ENCODE measurements at places on chromosomes 12 and 14. TPM values are rescaled to one million over a fixed set of nuclear protein-coding genes. Genes with fewer than 3 reads are reported as not detected.

GRCh38 chr12:112325622-112326207 is 56.5 kb downstream of the HECTD4 start:
- no peak for DNase-seq

DNA sequence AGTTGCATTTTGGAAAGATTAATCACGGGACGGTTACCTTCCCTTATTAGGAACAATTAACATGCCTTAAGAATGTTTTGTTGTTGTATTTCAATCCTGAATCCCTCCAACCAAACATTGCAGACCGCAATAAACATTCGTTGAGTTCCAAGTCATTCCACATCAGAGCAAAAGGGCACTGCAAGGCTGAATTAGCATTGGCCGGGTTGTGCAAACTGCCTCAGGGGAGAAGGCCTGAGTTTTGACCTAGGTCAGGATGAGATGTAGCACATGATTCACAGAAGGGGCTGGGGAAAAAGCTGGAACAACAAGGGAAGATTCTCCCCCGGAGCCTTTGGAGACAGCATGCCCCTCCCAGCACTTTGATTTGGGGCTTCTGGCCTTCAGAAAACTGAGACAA is 82.1 kb upstream of the BDKRB2 start:
- no peak for DNase-seq

The RPGRIP1 gene
- total RNA-seq, result 0.28 TPM

The CORO1C gene
- total RNA-seq, result 115 TPM

- DNase-seq, result no peak
Observed at GRCh38 chr12:22206111-22206728, 128.3 kb downstream of the ST8SIA1 start.

DNA sequence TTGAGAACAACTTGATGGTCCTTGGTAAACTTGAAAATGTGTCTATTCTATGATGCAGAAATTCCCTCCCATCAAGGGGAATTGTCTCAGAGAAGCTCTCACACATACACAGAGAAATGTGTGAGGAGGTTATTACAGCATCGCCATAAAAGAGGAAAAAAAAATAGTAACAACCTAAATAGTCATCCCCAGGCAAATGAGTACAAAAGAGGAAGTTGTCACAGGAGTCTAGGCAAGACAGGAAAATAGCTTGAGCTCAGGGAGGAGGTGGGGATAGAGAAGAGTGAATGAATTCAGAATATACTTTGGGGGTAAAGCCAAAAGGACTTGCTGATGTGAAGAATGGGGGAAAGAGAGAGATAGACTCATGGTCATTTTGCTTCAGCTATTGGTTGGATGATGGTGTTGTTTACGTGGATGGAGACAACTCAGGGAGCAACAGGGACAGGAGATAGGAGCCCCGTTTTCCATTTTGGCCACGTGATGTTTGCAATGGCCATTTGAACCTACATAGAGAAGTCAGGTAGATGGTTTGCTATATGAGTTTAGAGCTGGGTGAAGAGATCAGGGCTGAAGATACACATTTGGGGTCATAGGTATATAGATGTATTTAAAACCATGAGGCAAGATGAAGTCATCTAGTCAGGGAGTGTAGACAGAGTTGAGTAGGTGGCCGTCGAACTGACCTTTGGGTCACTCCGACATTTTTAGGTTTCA is 20.3 kb downstream of the LRRC74A start:
- DNase-seq, result no peak

DNA sequence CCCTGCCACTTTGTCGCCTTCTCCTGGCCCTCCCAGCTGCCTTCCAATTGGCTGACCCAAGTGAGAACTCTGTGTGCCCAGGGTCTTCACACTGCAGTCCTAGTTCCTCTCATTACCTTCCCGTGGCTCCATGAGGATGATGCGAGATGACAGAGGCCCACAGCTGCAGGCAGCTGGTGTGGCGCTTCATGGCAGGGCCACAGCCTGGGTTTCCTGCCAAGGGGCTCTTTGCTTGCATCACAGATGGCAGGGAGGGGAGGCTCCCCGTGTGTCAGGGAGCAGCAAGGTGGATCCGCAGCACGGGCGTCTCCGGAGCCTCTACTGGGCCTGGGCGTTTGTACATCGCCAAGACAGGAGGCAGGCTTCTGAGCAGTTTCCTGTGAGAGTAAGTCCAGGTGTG is 28.9 kb downstream of the DEGS2 start:
- DNase-seq, result no peak

DNA sequence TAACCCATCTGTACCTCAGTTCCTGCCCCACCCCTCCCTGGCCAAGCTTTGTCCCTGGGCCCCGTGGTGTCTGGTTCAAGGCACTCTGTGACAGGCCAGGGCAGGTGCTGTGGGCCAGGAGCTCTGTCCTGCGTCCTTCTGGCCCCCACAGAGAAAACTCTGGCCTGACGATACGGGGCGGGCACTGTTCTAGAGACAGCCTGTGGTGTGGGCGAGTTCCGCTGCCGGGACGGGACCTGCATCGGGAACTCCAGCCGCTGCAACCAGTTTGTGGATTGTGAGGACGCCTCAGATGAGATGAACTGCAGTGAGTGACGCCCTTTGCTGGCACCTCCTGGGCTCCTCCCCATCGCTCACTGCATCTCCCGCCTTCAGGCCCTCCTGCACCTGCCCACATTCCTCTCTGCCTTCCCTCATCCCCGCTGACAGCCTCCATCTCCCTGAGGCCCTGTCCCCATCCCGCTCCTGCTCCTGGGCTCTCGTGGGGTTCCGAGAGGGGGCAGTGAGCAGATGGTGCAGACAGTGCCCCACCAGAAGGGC is 22.8 kb upstream of the NXPH4 start:
- DNase-seq, result no peak

DNA sequence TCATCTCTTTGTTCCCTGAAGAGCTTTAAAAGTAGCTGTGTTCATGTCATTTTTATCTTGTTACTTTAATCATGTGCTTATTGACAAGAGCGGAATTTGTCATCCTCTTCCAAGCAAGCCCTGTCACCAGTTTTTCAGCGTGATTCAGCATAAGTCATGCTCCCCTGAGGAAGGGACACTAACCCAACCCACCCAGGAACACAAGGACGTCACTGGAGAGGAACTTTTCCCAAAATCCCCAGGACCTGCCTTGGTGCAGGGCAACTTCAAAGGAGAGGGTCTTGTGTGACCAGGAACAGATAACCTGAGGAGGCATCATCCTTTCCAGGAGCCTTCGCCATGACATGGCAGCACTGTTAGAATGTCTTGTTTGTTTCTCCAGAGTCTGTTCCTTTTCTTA is 107.1 kb upstream of the DIO3 start:
- no peak for DNase-seq

DNA sequence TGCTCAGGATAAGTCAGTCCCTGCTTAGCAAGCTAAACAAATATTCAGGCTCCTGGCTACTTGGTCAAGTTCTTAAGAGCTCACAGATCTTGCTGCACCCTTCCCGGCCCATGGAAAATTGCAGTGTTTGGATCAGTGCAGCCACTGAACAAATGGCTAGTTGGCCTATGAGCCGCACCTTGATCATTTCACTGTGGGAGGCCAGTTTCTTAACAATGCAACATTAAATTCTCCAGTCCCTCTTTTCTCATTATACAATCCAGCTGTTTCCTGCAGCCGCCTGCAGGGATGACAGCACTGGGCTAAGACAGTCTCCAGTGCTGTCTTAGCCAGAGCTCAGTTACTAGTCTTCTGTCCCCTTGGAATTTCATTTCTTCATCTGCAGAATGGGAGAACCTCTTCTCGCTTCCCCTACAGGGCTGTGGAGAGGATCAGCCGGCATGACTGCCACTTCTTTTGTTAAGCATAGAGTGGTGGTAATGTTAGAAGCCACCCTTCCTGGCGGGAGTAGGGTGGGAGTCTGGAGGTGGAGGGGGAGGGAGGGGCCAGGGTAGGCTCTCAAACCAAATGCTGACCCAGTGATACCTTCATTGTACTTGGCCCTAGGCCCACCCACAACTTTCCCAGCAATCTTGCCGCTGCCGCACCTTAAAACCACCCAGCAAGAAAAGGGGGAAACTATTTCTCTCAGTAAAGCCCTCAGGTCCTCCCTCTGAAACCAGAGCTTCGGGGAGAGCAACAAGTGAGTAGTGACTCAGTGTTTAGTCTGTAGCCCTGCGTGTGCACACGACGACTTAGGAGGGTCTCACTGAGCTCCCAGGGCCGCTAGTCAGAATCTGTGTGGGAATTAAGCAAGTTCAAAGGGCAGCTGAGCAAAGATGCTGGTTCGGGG is 145.7 kb downstream of the NUAK1 start:
- no peak for DNase-seq

The CSRP2 gene
- total RNA-seq, result 20.0 TPM

The DPY19L2 gene
- 6.1 TPM for total RNA-seq

- no peak for DNase-seq
Observed at GRCh38 chr12:128007250-128007649, 259.7 kb upstream of the TMEM132C start.

The NRXN3 gene
- 0.36 TPM for total RNA-seq

The GPD1 gene
- total RNA-seq, result 2,252 TPM

DNA sequence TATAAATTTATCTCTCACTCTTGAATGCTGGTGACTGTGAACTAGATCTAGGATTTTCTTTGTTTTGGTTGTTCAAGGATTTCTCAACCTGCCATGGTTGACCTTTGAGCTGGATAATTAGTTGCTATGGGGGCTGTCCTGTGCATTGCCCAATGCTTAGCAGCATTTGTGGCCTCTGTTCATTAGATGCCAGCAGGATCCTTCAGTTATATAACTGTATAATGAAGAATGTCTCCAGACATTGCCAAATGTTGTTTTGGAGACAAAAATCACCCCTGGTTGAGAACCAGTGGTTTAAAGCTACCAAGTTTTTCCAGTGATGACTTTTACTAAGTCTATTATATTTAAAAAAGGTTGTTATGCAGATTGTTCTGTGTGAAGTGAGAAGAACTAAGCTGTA is 147.9 kb upstream of the STXBP6 start:
- DNase-seq, result no peak

DNA sequence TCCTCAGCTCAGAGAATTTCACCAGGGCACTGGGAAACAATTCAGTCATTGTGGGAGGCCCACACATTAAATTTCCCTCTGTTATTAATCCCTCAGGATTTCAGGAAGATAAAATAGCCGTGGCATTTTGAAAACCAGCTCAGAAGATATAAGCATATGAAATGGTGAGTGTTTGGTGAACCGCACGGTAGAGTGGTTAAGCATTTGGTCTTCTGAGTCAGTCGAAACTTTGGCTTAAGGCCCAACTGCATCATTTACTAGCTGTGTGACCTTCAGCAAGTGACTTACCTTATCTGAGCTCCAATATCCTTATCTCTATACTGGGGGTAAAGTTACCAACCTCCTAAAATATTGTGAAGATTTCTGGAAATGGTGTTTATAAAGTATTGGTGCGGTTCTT is 5.2 kb upstream of the VRK1 start:
- no peak for DNase-seq

The TNS2 gene
- total RNA-seq, result 188 TPM

DNA sequence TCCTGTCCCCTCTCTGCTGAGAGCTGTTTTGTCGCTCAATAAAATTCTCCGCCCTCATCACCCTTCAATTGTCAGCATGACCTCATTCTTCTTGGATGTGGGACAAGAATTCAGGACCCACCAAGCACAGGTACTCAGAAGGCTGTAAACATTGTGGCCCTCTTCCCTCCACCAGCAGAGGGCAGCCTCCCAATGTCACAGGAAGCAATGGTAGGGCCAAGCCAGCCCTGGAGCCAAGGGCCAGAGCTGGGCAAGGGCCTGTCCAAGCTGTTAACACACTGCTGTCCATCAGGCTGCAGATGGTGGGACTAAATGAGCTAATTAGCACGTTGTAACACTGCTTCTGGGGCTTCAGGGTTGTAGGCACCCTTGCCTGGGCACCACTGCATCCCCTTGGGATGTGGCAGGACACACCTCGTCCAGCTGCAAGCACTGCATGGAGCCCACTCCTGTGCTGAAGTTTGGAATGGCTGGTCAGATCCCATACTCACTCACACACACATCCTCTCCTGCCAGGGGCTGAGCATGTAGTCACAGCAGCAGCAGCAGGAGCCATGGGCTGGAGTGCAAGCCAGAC is 62.7 kb upstream of the HECTD1 start:
- DNase-seq, result no peak

DNA sequence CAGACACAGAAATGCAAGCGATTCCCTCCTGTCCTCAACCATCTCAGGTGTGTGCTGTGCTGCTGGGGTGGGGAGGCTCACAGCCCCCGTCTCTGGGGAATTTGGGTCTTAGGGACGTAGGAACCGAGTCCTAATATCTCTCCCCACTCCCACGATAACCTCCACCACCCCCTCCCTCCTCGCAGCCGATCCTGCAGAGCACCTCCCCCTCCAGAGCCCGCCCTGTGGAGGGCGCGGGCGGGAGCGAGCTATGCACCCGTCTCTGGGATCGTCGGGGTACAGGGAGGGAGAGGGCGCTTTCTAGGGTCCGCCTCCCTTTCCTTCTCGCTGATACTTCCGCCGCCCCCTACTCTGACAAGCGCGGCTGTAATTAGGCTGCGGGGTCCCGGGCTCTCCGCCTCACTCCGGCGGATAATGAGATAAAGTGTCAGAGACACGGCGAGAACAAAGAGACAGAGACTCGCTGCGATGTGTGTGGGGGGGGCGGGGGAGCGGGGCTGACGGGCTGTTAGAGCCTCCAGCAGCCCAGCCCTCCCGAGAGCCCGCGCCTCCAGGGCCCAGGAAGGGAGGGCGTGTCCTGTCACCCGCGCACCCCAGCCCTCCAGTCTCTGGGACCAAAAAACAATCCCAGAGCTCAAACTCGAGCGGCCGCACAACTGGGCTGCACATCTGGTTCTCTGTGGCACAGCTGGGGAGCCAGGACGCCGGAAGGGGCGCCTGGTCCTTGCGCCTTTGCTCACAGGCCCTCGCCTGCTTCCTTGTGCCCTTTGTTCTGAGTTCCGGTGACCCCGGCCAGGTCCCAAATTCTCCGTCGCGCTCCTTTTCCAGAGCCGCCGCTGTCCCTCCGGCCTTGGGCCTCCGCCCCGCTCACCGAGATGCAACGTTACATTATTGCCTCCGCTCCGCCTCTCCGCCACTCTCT is 8.7 kb downstream of the SHMT2 start:
- DNase-seq, result no peak

GRCh38 chr12:46264057-46264456 is 4.8 kb downstream of the SLC38A1 start:
- no peak for DNase-seq

DNA sequence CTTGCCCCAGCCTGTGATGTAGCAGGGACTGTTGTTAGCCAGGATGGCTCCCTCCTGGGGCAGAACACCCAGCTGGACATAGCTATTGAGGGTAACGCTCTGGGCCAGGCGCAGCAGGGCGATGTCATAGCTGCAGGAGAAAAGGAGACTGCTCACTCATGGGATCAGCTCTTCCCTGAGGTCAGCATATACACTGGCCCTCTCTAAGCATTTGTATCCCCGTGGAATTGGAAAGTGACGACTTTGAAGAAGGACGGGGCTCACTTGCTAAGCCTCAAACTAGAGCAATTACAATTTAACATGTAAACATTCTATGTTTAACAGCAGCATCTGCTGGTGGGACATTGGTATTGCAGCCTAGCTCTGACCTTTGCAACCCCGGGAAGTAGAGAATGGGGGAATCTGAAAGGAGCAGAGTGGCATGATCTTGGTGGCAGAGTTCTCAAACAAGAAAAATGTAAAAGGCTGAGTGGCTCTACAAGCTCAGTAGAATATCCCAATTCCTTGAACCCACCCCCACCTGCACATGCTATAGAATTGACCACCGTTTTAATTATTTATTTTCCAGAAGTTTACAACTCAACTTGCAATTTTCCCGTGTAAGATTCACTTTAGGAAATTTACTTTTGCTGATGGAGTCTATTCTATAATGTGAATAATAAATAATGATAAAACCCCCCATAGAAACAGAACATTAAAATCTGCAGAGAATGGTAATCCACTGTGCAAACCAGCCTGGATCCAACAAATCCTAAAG is 5.0 kb downstream of the CELA1 start:
- DNase-seq, result peak; percentile 47

The INHBE gene
- total RNA-seq, result not detected

All from omental fat pad (tissue), 4 donors.